ENCODE measurements at places on chromosomes 2 and 18.

DNA sequence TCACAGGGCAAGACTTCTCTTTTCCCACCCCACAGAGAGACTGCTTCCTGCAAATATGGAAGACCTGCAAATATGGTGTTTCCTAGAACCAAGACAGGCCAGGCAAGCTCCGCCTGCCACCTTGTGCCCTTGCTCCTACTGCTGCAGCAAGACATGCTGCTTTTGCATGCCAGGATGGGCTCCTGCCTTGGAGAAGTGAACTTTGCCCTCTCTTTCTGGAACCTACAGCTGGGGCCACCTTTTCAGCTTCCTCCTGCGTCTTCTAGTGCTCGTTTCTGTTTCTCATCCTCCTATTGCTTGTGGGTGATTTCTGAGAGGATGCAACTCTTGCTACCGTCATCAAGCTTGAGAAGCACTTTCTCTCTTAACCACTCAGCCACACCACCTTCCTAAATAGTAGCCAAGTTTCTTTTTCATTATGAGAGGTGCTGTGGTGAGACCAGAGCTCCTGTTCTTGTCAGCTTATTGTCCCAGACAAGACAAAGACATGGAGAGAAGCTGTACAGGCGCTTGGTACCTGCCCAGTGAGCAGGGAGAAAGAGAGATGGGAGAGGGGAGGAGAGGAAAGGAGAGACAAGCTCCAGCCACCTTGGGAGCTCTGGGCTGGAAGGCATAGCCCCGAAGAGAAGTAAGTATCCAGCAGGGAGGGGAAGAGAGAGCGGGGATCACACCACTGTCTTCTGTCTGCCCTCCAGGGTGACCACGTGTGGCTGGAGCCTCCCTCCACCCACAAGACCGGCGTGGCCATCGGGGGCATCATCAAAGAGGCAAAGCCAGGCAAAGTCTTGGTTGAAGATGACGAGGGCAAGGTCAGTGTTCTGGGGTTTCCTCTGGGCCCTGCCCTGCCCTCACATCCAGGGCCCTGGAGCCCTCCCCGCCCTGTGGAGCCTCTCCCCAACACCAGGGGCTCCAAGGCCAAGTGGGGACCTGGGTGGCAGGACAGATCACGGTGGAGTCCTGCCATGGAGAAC, 28.3 kb downstream of the MYO7B start:
- DNase-seq: no peak

DNA sequence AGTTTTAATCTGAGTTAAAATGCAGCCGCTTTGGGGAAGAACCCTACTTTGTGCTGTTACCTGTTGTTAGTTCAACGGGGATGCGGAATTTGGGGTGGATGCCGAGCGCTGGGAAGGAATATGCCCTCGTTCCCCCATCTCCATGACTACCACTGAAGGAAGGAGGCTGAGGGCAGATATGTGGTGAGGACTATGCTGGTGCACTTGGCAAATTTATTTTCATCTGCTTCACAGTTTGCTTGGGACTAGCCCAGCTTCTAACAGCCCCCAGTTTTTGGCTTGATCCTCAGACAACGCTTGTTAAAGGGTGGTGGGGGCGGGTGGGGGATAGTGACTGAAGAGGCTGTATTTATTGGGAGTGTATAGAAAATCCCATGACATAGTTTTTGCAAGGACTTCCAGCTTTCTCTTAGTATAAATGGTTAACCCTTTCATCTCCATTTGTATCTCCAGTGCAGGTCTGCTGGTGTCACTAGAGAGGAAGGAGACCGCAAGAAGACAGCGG, 100.8 kb downstream of the COLEC12 start:
- no peak for DNase-seq

DNA sequence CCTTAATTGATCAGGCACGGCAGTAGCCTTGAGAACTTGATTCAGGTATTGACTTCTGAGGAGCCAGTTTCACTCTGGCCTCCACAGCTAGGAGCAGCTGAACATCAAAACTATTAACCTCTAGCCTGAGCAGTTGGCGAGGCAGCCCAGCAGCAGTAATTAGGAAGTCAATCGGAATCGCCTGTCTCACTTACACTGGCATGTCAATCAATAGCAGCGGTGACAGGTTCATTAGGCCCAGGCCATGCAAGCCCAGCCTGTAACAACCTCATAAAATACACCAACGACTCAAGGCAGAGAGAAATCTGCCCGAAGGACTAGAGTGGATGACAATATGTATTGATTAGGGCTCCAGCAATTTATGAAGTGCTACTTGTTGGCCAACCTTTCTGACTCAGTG, 255.4 kb upstream of the SKOR2 start:
- DNase-seq: no peak

GRCh38 chr18:14959550-14959949, 211.6 kb downstream of the ANKRD30B start:
- DNase-seq: no peak

DNA sequence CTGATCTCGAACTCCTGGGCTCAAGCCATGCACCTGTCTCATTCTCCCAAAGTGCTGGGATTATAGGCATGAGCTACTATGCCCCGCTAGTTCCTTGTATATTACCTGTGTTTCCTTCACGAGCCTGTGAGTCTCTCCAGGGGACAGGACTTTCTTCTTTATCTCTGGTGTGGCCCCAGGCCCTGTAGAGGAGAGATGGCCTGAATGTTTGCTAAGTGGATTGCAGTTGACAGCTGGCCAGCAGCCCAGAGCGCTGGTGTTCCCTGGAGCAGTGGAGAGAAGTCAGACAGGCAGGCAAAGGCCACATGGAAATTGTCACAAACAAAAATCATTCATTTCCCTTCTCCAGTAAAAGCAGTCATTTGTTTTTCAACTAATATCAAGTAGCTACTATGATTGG, 17.9 kb downstream of the LPIN1 start:
- DNase-seq: no peak

All from C1 segment of cervical spinal cord (tissue), 14 donors.